ENCODE measurements at places on chromosomes 5 and 9.

GRCh38 chr9:1001838-1002237 is 25.4 kb downstream of the DMRT3 start:
- no peak overlapping the region for H3K4me3 ChIP-seq
- no peak for DNase-seq
- no peaks in the 10 kb centered on the region for H3K4me1 ChIP-seq
- no peak overlapping the region for H3K27ac ChIP-seq
- peaks cover 3% of the 10 kb centered on the region for H3K27me3 ChIP-seq

GRCh38 chr5:73763300-73764032 is 137.5 kb downstream of the ARHGEF28 start:
- no peaks in the 10 kb centered on the region for H3K36me3 ChIP-seq
- H3K27me3 ChIP-seq, result no peaks in the 10 kb centered on the region
- no peak overlapping the region for H3K27ac ChIP-seq

GRCh38 chr5:129747572-129748407 is at the start of gene MINAR2:
TSS of gene MINAR2 (plus strand) at chr5:129748094. CDS start at chr5:129748191, 97 bp downstream.
- no peaks in the 10 kb centered on the region for H3K27me3 ChIP-seq
- no peaks in the 10 kb centered on the region for H3K4me1 ChIP-seq
- H3K4me3 ChIP-seq, result no peak within 1 kb of the TSS
- H3K27ac ChIP-seq, result no peak within 1 kb of the TSS
- no peak for DNase-seq

- H3K36me3 ChIP-seq, result no peaks in the 10 kb centered on the region
- H3K27me3 ChIP-seq, result peaks cover 39% of the 10 kb centered on the region
- DNase-seq, result no peak
- no peaks in the 10 kb centered on the region for H3K4me1 ChIP-seq
- no peak overlapping the region for H3K4me3 ChIP-seq
- H3K27ac ChIP-seq, result no peak overlapping the region
Measured at GRCh38 chr5:176711883-176712282, 64.6 kb downstream of the TSPAN17 start.

DNA sequence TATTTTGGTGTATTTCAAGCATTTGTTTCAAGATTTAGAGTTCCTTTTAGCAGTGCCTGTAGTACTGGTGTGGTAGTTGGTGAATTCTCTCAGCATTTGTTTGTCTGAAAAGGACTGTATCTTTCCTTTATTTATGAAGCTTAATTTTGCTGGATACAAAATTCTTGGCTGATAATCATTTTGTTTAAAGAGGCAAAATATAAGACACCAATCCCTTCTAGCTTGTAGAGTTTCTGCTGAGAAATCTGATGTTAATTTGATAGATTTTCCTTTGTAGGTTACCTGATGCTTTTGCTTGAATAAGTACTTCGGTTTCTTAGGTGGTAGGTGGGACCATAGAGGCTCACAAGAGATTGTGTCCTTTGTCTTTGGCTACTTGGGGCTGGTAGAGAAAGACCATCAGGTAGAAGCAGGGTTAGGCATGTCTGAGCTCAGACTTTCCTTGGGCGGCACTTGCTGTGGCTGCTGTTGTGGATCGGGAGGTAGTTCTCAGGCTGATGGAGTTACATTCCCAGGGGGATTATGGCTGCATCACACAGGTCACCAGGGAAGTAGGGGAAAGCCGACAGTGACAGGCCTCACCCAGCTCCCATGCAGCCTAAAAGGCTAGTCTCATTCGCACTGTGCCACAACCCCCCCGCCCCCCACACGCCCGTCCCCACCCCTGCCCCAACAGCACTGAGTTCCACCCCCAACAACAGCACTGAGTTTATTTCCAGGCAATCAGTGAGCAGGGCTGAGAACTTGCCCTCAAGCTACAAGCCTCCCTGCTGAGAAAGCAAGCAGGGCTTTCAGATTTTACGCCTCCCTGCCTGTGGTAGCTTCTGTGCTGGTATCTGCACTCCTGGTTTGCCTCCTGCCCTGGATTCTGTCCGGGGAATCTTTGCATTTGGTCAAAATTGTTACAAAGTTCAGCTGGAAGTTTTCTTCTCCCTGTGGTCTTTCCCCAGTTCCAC is 127.1 kb upstream of the GLRA1 start:
- H3K27me3 ChIP-seq, result no peaks in the 10 kb centered on the region
- no peaks in the 10 kb centered on the region for H3K4me1 ChIP-seq
- H3K4me3 ChIP-seq, result no peak overlapping the region

DNA sequence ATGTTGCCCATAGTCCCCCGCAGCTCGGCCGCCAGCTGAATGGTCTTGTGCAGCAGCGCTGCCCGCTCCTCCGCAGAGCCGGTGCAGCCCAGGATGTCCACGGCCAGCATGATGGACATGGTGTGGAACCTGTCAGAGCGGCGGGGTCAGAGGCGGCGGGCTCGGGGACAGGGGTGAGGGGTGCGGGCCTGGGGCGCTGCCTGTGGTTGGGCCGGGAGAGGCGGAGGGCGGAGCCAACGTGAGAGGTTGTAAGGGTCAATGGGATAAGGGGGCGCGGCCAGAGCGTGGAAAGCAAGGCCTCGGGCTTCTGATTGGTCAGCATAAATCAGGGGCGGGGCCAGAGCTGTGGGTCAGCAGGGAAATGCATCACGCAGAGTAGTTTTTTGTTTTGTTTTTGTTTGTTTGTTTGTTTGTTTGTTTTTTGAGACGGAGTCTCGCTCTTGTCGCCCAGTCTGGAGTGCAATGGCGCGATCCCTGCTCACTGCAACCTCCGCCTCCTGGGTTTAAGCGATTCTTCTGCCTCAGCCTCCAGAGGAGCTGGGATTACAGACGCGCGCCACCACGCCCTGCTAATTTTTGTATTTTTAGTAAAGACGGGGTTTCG is 6.8 kb upstream of the TOR2A start:
- no peaks in the 10 kb centered on the region for H3K4me1 ChIP-seq
- no peak overlapping the region for H3K4me3 ChIP-seq
- H3K27me3 ChIP-seq, result peaks cover 49% of the 10 kb centered on the region
- H3K36me3 ChIP-seq, result peaks cover 3% of the 10 kb centered on the region
- H3K27ac ChIP-seq, result no peak overlapping the region

- H3K36me3 ChIP-seq, result peaks cover 5% of the 10 kb centered on the region
- DNase-seq, result peak; percentile 46
- H3K4me1 ChIP-seq, result peaks cover 34% of the 10 kb centered on the region
Measured at GRCh38 chr9:12817702-12818101, 42.9 kb downstream of the LURAP1L start.

- no peaks in the 10 kb centered on the region for H3K36me3 ChIP-seq
- H3K4me1 ChIP-seq, result peaks cover 12% of the 10 kb centered on the region
- H3K4me3 ChIP-seq, result no peak overlapping the region
Measured at GRCh38 chr5:5359618-5360017, 62.9 kb upstream of the ICE1 start.

DNA sequence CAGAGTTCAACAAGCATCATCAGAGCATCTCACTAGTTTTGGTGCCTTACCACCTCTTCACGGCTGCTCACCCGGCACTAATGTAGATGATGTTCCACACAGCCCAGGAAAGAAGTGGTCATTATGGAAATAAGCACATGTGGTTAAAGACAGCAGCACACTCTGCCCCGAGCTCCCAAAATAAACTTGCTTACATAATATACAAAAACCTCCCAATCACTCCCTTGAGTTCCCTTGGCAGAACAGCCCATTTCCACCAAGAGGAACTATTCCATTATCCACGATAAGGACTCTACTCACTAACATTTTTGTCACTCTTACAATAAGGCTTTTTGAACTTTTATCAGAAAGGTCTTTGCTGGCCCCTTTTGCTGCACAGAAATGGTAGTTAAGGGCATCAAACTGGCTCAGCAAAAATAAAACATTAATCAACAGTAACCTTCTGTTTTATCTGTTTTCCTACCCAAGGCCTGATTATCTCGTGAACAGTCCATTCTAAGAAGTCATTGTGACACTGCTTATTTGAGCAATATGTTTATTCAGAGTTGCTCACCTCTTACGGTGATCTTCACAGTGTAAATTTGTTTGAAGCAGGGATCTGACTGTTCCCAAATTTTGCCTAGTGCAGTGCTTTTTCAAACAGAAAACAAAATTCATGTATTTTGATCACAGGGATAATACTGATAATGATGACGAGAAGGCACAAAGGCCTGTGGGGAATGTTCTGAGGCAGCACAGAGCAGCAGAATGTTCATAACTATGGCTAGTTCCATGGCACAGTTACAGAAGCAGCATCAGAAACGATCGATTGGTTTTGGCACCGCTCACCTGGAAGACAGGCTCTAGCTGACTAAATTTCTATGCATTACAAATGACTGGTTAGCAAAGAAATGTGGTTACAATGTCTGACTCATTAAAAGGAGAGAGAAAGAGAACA is 399.8 kb upstream of the PIK3R1 start:
- peak overlapping the region; percentile 12 for H3K27ac ChIP-seq
- H3K36me3 ChIP-seq, result no peaks in the 10 kb centered on the region
- H3K27me3 ChIP-seq, result no peaks in the 10 kb centered on the region
- no peak overlapping the region for H3K4me3 ChIP-seq
- peaks cover 11% of the 10 kb centered on the region for H3K4me1 ChIP-seq

DNA sequence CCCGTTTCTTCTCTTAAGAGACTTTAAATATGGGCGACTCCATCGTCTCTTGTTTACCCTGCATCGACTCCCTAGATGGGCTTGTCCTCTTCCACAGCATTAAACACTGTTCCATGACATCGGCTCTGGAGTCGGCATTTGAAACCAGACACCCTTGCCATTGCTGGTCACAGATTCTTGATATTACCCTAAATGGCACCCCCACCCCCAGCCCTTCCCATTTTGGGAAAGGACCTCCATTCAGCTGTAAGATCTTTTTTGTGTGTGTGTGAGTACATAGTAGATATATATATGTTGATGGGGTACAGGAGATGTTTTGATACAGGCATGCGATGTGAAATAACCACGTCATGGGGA is 51.1 kb upstream of the SH3PXD2B start:
- peaks cover 2% of the 10 kb centered on the region for H3K27me3 ChIP-seq
- no peak for DNase-seq
- no peaks in the 10 kb centered on the region for H3K36me3 ChIP-seq
- no peak overlapping the region for H3K27ac ChIP-seq

DNA sequence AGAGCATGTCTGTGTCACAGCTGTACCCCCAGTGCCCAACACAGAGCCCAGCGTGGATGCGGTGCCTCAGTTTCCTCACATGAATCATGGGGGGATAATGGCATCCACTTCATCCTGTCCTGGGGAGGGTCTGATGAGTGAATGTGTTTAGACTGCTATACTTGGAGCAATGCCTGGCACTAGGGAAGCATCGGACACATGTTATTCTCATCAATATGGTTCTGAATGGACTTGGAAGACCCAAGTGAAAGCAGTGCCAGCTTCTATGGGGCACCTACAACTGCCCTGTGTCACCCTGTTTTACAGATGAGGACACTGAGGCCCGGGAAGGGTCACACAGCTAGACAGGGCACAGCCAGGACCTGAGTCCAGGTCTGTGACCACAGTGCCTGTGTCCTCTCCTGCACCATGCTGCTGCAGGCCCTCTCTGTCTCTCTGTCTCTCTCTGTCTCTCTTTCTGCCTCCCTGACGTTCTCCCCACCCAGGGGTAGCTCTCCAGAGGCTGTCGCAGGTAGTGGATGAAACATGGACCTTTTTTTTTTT is 42.3 kb upstream of the NEK6 start:
- peaks cover 9% of the 10 kb centered on the region for H3K4me1 ChIP-seq
- no peak for DNase-seq
- H3K27me3 ChIP-seq, result no peaks in the 10 kb centered on the region
- no peak overlapping the region for H3K4me3 ChIP-seq

DNA sequence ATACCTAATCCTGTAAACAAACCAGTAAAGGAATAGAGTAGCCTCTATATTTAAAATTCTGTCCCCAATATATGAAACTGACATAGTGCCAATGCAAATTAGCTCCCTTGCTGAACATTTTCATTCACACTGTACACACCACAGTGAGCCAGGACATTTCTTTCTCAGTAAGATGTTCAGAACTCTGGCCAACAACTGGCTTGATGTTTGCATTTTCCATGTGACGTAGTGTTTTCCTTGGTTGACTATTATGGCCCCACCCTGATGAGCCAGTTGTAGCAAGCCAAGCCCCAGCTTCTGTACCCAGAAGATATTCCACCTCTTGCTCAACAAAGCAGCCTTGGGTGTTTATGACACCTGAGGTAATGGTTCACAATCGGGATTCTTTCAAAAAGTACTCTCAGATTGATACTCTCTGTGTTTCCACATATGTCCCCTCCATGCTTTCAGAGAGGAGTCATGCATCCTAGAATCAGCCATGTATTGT is 17.7 kb upstream of the ANXA1 start:
- H3K27me3 ChIP-seq, result no peaks in the 10 kb centered on the region
- peaks cover 4% of the 10 kb centered on the region for H3K4me1 ChIP-seq
- peak; percentile 88 for DNase-seq
- peak overlapping the region; percentile 76 for H3K27ac ChIP-seq
- H3K36me3 ChIP-seq, result no peaks in the 10 kb centered on the region
- H3K4me3 ChIP-seq, result no peak overlapping the region

DNA sequence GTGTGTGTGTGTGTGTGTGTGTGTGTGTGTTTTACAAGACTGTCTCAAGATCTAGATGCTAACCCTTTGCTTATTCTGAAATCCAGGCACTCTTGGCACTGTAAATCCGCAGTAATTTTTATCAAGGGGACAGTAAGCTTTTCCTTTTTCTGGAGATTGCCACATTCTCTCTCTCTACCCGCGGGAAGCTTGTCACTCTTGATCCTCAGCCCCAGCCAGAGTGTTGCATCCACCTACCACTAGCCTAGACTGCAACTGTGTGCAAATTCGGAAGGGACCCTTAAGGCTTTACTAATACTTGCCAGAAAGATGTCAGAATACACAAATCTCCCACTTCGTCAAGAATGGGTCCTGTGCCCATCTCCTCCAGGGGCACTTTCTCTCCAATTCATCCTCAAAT is 54.9 kb upstream of the EPB41L4A start:
- DNase-seq, result no peak
- H3K27me3 ChIP-seq, result no peaks in the 10 kb centered on the region
- no peaks in the 10 kb centered on the region for H3K36me3 ChIP-seq
- H3K4me1 ChIP-seq, result no peaks in the 10 kb centered on the region
- H3K27ac ChIP-seq, result no peak overlapping the region
- no peak overlapping the region for H3K4me3 ChIP-seq

DNA sequence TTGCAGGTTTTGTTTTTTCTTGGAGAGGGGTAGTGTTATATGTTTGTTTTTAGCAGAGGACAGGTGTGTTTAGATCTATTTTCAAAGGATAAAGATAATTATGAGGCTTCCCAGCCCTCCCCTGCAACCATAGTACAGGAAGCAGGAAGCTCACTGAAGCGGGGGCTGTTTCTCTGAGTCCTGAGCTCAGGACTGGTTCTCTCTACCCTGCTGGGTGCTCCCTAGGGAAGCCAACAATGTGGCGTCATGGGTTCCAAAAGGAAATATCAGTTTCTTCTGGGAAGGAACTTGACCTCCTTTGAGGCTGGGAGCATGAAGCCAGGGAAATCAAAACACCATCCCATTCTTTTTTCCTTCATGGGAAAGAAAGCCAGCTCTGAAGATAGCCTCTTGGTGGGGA is 62.2 kb downstream of the RAD23B start:
- no peaks in the 10 kb centered on the region for H3K36me3 ChIP-seq
- H3K4me3 ChIP-seq, result no peak overlapping the region
- no peaks in the 10 kb centered on the region for H3K4me1 ChIP-seq
- DNase-seq, result no peak
- H3K27me3 ChIP-seq, result no peaks in the 10 kb centered on the region

- no peaks in the 10 kb centered on the region for H3K4me1 ChIP-seq
- H3K27ac ChIP-seq, result no peak overlapping the region
- no peak for DNase-seq
- H3K4me3 ChIP-seq, result no peak overlapping the region
Measured at GRCh38 chr5:51273871-51274270, 109.4 kb upstream of the ISL1 start.
